ENCODE measurements at places on chromosomes 3 and 15. TPM values are rescaled to one million over a fixed set of nuclear protein-coding genes. Genes with fewer than 3 reads are reported as not detected.

CYP8B1 gene
- not detected for total RNA-seq

GSK3B gene
- 137 TPM for total RNA-seq

GPR87 gene
- total RNA-seq: not detected

CCR8 gene
- not detected for total RNA-seq

SCAANT1 gene
- total RNA-seq: not detected

MEF2A gene
- 38.4 TPM for total RNA-seq

GTF2E1 gene
- total RNA-seq: 11.1 TPM

DUT gene
- total RNA-seq: 47.5 TPM

C3orf22 gene
- total RNA-seq: not detected

CLDN18 gene
- under 0.01 TPM for total RNA-seq

NXPE3 gene
- 13.8 TPM for total RNA-seq

C3orf52 gene
- 0.25 TPM for total RNA-seq

MELTF gene
- total RNA-seq: 4.4 TPM

ERICH6 gene
- 0.25 TPM for total RNA-seq

ANKRD28 gene
- total RNA-seq: 70.1 TPM

SOX2 gene
- total RNA-seq: 72.0 TPM
